ENCODE measurements at places on chromosomes 2 and 18. TPM values are rescaled to one million over a fixed set of nuclear protein-coding genes. Genes with fewer than 3 reads are reported as not detected.

Gene NIF3L1
- 22.4 TPM for total RNA-seq

GRCh38 chr2:169656164-169656563 is 38.0 kb downstream of the CFAP210 start:
- no peak for DNase-seq
- H3K4me3 ChIP-seq, result no peak overlapping the region
- H3K27ac ChIP-seq, result no peak overlapping the region
- no peaks in the 10 kb centered on the region for H3K4me1 ChIP-seq
- no peaks in the 10 kb centered on the region for H3K27me3 ChIP-seq

GRCh38 chr2:204343685-204344084 is 201.6 kb upstream of the PARD3B start:
- H3K4me1 ChIP-seq, result no peaks in the 10 kb centered on the region
- no peak for DNase-seq
- H3K27me3 ChIP-seq, result no peaks in the 10 kb centered on the region
- H3K27ac ChIP-seq, result no peak overlapping the region
- H3K4me3 ChIP-seq, result no peak overlapping the region

DNA sequence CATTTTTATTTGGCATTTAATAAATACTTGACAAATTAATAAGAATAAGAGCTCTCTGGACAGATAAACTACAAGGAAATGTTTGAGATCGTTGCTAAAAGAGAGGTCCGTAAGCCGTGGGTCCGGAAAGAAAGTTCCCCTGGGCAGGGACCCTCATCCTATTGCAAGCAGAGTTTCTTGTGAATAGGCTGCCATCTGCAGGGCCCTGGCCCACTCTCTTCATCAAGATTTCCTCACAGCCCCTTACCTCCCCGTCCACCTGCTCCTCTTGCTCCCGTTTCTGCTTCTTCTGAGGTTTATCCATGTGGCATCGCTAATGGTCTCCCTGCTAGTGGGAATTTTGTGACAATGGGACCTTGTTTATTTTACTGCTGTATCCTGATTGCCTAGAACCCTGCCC is 30.1 kb upstream of the MC5R start:
- no peak overlapping the region for H3K4me3 ChIP-seq
- no peak overlapping the region for H3K27ac ChIP-seq
- DNase-seq, result no peak
- H3K27me3 ChIP-seq, result no peaks in the 10 kb centered on the region
- no peaks in the 10 kb centered on the region for H3K4me1 ChIP-seq

GRCh38 chr18:9474108-9474982 is 968 bp upstream of the RALBP1 start:
- H3K36me3 ChIP-seq, result no peaks in the 10 kb centered on the region
- H3K4me3 ChIP-seq, result peak overlapping the region; percentile 60
- no peaks in the 10 kb centered on the region for H3K27me3 ChIP-seq
- peak; percentile 83 for DNase-seq

Gene IL1B
- not detected for total RNA-seq

DNA sequence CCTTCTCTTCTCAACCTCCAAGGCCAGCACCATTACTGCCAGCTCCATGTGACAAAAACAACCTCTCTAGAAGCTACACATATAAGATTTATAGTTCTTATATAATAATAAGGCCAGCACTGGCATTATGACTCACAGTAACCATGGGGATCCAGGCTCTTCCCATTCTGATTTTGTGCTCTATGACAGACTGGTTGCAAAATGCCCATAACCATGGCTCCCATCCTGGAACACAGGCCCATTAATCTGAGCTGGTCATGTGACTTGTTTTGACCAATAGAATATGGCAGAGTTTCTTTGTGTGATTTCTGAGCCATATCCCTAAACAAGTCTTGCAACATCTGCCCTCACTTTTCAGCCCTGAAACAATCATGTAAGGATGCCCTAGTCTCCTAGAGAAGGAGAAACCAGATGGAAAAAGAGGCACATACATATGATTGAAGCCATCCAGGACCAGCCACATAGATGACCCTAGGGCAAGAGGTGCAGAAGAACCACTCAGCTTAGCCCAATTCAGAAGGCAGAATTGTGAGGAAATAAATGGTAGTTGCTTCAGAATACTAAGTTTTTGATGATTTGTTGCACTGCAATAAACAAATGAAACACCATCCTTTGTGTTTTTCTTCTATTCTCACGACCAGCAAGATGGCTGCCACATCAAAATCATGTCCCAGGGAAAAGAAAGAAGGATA is 173.9 kb downstream of the SUCLG1 start:
- H3K27me3 ChIP-seq, result no peaks in the 10 kb centered on the region
- H3K4me1 ChIP-seq, result no peaks in the 10 kb centered on the region
- H3K36me3 ChIP-seq, result no peaks in the 10 kb centered on the region
- DNase-seq, result no peak
- no peak overlapping the region for H3K4me3 ChIP-seq
- no peak overlapping the region for H3K27ac ChIP-seq

DNA sequence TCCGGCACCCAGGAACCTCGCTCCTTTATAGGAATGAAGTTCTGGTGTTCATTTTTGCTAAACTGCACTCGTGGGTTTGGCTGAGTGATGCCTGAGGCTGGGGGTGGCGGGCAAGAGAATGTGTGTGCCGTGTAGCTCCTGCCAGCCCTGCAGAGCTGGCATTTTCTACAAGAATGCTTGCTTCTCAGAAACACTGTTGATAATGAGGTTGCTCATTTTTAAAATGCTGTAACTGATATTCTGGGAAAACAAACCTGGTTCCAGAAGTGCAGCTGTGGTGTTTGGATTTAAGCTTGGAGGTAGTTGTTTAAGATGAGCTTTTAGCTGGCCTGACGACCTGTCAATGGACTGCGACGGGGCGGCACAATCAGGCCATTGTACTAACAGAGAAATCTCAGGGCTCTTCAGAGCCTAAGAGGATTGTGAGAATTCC is 511.9 kb upstream of the TNP1 start:
- DNase-seq, result no peak
- H3K36me3 ChIP-seq, result no peaks in the 10 kb centered on the region
- H3K27ac ChIP-seq, result peak overlapping the region; percentile 15
- no peaks in the 10 kb centered on the region for H3K27me3 ChIP-seq

Gene KLHL30
- total RNA-seq, result 1.9 TPM

DNA sequence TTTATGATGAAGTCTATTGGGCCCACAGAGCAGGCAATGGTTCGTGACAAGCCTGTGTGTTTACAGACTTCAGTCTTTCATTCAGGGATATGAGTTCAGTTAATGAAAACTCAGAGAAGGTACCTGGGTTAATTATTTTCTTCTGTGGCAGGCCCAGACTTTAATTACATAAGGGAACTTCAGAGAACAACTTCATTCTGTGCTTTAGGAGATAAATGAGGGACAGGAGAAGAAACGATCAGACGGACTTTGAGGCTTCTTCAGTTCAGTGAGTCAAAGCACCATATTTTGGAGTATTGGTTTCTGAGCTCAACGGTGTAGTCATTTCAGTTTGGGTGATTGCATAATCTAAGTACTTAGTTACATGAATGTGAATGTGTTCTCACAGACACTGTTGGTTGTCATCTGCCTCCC is 203.0 kb upstream of the KCNJ3 start:
- no peak overlapping the region for H3K4me3 ChIP-seq
- H3K27ac ChIP-seq, result no peak overlapping the region
- H3K4me1 ChIP-seq, result no peaks in the 10 kb centered on the region
- no peaks in the 10 kb centered on the region for H3K36me3 ChIP-seq

DNA sequence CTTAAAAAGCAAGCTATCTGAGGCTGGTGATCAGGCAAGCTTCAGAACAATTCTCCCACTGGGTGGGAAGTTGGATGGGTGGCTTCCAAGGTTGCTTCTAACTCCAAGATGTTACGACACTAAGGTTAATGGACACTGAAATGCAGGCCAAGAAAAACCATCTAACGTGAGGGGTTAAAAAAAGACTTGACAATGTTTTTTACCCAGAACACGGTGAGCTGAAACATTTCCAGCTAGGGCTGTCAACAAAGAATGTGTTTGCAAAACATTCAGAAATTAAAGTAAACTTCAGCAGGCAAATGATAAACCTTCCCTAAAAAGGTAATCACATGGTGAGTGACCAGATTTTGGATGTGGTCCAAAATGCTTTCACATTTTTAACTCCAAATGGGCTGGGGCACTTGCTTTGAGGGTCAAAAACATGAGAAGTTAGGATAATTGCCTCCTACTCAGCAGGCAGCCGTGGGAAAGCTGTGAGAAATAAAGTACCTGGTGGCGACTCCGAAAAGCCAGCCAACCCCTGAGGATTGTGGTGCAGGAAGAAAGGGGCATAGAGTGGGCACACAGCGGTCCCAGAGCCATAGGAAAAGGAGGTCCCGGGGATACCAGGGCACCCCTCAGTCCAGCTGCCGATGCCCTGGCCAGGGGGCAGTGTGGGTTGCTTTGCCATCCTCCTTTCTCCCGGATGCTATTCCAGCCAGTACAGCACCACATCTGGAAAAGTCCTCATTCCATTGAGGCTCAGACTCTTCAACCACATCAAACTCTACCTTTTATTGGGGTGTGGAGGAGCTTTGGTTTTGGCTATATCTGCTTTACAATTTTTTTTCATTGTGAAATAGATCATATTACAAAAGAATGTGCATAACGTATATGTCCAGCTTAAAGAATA is 90.0 kb upstream of the ATL2 start:
- no peaks in the 10 kb centered on the region for H3K27me3 ChIP-seq
- DNase-seq, result no peak
- H3K27ac ChIP-seq, result peak overlapping the region; percentile 68
- H3K36me3 ChIP-seq, result no peaks in the 10 kb centered on the region
- no peaks in the 10 kb centered on the region for H3K4me1 ChIP-seq
- H3K4me3 ChIP-seq, result no peak overlapping the region

DNA sequence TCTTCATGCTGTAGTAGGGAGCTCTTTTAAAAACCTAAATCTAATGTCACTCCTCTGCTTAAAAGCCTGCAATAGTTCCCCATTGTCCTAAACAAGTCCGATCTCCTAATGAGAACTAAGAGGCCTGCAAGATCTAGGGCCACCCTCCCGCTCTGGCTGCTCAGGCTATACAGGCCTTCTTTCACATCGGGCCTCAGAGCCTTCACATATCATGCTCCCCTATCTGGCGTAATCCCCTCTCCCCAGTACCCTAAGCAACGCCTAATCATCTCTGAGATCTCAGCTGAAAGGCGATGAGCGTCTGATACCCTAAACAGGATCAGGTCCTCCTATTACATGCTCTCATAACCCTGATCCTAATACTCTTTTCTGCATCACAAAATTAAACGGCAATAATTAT is 1.9 kb downstream of the MAP4K3 start:
- H3K36me3 ChIP-seq, result no peaks in the 10 kb centered on the region
- peak overlapping the region; percentile 79 for H3K4me3 ChIP-seq
- no peaks in the 10 kb centered on the region for H3K27me3 ChIP-seq
- H3K4me1 ChIP-seq, result peaks cover 6% of the 10 kb centered on the region
- H3K27ac ChIP-seq, result peak overlapping the region; percentile 94

- no peaks in the 10 kb centered on the region for H3K36me3 ChIP-seq
- H3K4me3 ChIP-seq, result no peak overlapping the region
- DNase-seq, result no peak
- H3K27ac ChIP-seq, result no peak overlapping the region
- H3K27me3 ChIP-seq, result no peaks in the 10 kb centered on the region
Observed at GRCh38 chr18:35180455-35180854, 60.4 kb upstream of the ZNF397 start.

DNA sequence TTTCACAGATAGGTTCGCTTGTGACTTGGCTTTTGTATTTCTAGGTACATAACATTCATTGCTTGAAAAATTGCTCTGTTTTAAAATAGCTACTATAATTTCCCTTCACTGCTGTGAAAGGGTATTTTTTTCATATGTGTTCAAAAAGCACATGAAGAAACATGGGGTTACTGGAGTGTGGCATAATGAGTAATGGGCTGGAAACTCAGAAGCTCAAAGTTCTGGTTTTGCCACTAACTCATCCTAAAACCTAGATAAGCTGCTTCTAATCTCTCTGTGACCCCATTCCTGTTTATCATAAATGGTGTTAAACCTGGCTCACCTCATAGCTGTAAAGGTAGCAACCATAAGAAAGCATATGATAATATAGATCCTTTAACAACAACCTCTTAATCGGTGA is 319.3 kb downstream of the PTPRM start:
- H3K4me3 ChIP-seq, result no peak overlapping the region
- no peak overlapping the region for H3K27ac ChIP-seq
- H3K36me3 ChIP-seq, result no peaks in the 10 kb centered on the region
- H3K27me3 ChIP-seq, result no peaks in the 10 kb centered on the region

Gene PDE1A
- total RNA-seq, result 4.1 TPM

DNA sequence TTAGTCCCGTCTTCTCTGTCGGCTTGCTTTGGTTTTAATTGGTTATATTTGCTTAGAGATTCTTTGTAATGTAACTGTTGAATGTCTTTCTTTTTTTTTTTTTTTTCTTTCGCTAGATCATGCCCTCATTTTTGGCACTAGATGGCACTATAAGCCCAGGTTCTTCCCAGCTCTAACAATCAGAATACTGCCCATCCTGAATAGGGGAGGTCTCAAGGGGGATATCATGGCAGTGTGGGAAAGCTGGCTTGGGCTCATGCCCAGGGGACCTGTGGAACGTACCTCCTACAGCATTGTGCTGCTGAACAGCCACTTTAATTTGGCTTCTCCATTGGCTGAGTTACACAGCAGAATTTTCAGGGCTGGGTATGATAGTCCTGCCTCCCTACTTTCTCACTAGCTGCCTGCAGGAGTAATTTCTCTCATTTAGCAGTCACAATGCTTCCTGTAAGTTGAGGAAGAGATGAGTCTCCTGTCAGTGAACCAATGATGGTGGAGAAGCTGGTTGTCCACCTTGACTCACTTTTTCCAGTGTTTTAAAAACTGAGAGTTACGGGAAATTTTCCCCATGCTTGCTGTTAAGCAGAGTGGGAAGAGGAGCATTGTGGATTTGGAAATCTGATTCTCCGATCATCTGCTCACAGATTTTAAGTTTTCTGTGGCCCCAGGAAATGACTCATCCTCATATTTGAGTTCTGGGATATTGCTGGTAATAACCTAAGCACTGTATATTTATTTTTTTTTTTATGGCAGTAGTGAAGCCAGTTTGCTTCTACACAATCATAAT is 47.2 kb downstream of the RAD51AP2 start:
- H3K27me3 ChIP-seq, result no peaks in the 10 kb centered on the region
- H3K36me3 ChIP-seq, result no peaks in the 10 kb centered on the region
- no peak for DNase-seq
- no peak overlapping the region for H3K27ac ChIP-seq
- H3K4me1 ChIP-seq, result no peaks in the 10 kb centered on the region

DNA sequence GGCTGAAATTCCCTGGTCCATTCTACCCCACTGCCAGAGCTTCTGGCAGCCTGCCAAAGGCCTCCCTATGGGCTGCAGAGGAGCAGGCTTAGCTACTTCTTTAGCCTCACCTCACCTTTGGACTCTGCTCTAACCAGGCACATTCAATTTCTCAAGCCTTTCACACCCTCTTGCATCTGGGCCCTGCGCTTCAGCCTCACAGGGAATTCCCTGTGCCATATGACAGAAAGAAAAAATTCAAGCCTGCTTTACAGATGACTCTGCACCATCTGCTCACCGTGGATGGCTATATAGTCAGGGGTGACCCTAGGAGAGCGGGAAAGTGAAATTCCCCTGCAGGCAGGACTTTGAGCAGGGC is 62.5 kb downstream of the REEP1 start:
- H3K4me1 ChIP-seq, result no peaks in the 10 kb centered on the region
- H3K4me3 ChIP-seq, result no peak overlapping the region
- H3K27ac ChIP-seq, result no peak overlapping the region
- DNase-seq, result no peak
- H3K36me3 ChIP-seq, result no peaks in the 10 kb centered on the region

Gene MC2R
- total RNA-seq, result not detected

All from prostate gland (tissue), 2 donors.